ENCODE measurements at places on chromosomes 12 and 14.

DNA sequence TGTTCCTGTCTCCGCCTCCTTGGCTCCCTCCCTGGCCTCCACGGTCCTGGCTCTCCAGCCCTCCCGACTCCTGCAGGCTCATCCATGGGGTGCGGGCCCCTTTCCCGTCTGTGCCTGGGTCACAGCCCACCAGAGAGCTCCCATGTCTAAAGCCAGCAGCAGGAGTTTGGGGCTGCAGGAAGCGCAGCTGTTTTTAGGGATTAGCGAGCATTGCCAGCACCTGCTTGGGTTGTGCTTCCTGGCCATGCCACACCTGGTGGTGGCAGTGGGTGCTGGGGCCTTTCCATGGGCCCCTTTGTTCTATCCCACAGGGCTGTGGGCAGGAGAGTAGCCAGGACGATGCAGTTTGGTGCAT is 64.7 kb downstream of the KIF26A start:
- no peak for DNase-seq

GRCh38 chr12:64171715-64172114 is 50.4 kb downstream of the KICS2 start:
- no peak for DNase-seq

DNA sequence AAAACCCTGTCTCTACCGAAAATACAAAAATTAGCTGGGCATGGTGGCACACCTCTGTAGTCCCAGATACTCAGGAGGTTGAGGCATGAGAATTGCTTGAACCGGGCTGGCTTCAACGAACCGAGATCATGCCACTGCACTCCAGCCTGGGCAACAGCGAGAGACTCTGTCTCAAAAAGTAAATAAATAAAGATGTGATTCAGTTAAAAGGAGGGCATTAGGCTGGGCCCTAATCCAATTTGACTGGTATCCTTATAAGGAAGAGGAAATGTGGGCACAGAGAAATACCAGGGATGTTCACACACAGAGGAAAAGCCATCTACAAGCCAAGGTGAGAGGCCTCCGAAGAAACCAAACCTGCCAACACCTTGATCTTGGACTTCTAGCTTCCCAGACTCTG is 10.1 kb upstream of the DCAF4 start:
- no peak for DNase-seq

GRCh38 chr12:102051431-102051965 is 10.3 kb downstream of the WASHC3 start:
- DNase-seq, result peak; percentile 6

DNA sequence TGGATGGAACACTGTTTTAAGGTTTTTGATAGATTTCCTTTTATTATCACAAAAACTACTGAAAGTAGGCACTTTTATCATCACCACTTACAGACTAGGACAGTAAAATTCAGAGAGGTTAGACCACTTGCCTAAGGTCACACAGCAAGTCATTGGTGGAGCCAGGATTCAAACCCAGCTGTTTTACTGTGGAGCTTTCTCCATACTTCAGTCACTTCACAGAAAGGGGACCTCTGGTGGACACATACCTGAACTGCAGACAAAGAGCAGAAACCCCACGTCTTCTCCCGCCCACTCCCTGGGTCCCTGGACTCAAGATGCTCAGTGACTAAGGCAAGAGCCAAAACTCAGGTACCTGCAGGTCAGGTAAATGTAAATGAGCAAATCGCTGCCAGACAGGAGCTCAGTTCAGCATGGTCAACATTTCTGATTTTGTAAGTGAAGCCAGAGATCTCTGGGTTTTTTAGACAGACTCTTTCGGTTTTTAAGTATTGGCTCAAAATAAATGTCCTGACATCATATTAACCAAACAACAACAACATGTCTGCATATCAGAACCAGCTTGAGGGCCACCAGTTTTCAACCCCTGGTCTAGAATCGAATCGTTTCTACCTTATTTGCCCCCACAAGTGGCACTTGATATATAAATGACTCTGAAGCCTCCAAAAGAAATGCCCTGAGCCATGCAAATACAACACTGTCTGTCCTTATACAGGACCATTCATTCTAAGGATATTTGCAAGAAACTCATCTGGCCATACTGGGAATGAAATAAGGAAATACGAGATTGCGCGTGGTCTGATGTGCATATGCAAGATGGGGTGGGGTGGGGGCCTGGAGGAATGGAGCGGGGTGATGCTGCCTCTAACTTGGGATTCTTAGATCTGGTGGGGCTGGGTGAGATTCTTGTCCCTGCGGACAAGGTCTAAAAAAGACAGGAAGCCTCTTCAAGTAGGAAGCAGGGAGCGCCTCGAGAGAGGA is 110.9 kb downstream of the KSR2 start:
- no peak for DNase-seq

DNA sequence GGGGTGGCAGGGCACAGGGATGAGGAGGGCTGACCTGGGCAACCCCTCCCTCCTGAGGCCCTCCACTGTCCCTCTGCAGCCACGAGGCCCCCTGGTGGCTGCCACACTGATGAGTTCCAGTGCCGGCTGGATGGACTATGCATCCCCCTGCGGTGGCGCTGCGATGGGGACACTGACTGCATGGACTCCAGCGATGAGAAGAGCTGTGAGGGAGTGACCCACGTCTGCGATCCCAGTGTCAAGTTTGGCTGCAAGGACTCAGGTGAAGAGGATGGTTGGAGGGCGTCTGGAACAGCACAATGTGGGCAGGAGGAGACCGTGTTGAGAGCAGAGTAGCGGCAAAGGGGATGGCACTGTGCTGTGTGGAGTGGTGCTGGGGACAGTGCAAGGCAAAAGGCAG is 25.7 kb upstream of the LRP1-AS start:
- no peak for DNase-seq

DNA sequence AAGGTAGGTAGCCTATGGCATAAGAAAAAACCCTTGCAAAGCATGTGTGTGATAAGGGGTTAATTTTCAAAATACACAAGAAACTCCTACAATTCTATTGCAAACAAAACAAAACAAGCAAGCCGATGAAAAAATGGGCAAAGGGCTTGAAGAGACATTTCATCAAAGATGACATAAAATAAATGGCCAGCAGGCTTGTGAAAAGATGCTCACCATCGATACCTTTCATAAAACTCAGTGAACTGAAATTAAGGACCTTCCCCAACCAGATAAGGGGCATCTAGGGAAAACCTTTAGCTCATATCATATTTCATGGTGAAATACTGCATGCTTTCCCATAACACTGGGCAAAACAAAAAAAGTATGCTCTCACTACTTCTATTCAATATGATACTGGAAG is 131.2 kb downstream of the PPM1H start:
- DNase-seq, result no peak

DNA sequence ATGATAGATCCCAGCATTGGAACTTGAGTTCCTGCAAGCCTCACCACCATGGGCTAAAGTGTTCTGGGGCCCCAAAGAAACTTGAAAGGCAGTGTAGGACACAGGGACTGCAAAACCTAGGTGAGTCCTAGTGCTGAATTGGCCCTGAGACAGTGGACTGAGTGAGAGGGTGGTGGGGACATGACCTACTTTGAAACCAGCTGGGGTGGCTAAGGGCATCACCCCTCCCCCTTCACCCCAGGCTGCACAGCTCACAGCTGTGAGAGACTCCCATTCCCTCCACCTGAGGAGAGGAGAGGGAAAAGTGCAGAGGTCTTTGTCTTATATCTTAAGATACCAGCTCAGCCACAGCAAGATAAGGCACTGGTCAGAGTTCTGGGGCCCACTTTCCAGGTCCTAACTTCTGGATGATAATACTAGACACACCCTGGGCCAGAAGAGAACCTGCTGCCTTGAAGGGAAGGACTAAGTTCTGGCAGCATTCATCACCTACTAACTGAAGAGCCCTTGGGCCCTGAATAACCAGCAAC is 62.5 kb downstream of the MAPKAPK5 start:
- DNase-seq, result no peak

DNA sequence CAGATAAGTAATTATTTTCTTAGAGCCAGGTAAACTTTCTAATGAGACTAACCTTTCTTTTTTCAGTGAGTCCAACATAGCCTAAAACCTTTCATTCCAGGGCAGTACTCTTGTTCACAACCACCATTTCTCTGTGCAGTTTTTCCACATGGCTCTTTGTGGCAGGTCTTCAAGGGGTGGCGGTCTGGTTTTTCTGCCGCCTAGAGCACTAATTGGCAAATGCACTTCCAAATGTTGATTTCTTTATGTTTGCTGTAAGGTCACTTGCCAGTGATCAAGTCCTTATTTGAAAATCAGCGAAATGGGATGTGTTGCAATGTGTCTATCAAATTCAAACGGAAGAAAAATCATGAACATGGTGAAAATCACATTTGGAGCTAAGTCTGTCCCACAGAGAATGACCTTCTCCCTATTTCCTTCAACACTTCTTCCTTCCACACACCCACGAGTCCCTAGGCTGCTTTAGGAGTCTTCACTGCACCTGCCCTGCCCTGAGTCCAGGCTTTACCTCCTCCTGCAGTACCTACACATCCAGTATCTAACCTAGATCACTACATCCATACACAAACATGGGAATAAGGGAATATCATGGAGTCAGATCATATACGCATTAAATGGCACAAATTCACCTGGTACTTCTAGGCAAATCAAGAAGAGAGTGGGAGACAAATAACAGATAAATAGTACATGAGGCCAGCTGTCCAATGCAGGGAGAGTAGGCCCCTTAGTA is 1.9 kb downstream of the SRGAP1 start:
- DNase-seq, result no peak

- no peak for DNase-seq
Observed at GRCh38 chr14:24574206-24574774, 1.8 kb downstream of the CTSG start.

DNA sequence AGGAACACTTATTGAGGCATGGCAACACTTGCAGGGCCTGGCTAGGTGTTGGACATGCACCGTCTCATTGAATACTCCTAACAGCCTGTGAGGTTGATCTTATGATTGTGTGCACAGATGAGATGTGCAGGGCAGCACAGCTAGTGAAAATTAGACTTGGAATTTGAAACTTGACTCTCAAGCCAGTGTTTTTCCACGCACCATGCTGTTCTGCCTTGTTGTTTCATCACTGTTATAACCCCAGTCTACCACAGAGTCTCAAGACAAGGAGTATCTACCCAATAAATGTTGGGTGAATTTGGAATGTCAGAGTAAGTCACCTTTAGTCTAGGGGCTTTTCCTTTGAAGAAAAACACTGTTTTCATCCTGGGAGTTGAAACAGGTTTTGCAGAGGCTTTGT is 55.8 kb upstream of the LRIG3 start:
- DNase-seq, result no peak

GRCh38 chr12:106714926-106715325 is 59.6 kb upstream of the RIC8B start:
- DNase-seq, result no peak

DNA sequence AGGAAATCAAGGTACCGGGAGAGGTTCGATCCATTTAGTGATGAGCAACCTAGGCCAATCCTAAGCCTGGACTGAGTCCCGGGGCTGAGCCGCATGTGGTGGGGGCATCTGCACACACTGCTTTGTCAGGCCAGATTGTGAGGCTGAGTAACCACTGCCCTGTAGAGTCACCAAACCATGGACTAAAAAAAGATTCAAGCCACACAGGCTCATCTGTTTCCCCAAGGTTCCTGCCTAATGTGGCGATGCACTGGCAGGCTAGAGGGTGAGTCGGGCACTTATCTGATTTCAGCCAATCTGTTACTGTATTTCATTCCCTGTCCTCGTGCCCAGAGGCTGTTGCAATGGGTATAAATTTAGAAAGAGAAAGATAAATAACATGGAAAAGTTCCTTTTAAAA is 140.8 kb downstream of the TTC7B start:
- DNase-seq, result no peak

DNA sequence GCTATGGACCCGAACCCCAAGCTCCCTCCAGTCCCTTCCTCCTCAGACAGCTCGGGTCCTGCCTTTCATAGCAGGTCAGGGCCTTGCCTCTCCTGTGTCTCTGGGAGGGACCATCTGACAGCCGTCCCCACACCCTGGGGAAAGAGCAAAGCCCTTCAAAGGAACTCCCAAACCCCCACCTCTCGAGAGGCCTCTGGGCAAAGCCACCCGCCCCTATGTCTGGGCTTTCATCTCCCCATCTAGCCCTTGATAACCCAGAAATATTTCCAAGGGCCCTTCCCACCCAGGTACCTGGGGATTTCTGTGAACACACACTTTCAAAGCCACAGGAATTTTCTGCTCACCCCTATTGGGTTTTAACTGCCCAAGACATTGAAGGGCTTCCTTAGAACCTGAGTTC is 32.1 kb downstream of the SNRNP35 start:
- no peak for DNase-seq

- no peak for DNase-seq
Observed at GRCh38 chr12:124327362-124328043, 32.6 kb downstream of the RFLNA start.

DNA sequence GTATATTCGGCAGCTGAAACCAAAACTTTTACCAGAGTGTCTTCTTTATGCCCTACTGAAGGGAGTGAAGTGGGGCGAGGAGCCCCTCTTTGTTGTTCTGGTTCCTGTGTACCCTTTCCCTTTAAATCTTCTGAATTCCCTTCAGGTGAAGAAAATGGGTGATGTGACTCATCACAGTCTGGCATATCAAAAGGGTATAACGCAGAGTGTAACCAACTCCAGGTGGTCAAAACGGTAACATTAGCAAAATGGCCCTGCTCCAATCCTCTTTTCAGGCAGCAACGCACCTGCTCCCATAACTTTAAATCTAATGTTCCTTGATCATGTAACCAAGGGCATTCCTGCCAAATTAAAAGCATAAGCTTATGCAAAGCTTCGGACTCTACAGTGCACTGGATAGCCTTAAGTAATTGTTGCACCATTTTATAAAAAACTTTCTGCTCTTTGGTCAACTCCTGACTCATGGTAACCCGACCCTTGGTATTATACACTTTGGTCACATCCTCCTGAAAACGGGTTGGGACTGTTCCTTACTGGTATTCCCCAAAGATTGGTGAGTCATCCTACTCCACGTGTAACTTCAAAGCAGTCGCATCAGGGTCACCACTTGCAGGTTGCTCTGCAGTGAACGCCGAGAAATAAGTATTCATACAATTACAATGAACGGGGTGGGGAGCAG is 83.1 kb downstream of the KCNMB4 start:
- DNase-seq, result no peak

DNA sequence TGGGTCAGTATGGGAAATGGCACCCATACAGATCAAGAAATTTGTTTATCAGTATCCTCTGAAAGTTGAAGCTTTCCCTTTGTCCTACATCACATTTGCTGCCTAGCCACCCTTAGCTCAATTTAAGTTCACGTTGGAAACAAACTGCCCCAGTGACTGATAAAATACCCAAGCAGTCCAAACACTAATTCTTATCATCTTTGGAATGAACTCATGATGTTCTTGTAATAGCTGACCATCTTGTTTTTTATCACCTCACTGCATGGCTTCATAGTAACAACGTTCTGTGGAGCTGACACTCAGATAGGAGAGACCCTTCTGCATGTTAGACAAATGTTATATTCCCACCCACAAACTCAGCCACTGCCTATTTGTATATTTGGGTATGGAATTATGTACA is 93.4 kb downstream of the GPR135 start:
- DNase-seq, result no peak

GRCh38 chr14:56592746-56593544 is 13.3 kb downstream of the TMEM260 start:
- no peak for DNase-seq

DNA sequence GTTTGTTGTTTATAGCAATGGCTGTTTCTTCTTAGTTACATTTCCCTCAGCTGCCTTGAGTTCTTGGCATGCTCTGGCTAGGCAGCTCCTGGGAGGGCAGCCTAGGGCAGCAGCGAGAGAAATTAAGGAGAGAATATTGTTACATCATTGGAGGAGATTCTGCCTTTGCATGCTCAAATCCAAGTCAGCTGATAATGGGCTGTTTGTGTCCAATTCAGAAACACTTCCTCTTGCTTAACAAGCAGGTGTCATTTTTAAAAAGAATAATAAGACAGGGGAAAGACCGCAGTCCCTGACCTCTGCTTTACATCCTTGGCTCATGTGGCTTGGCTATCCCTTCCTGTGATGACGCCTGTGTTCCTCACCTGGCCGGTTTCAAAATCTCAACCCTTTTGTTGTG is 76.9 kb downstream of the ESR2 start:
- DNase-seq, result no peak

All from right lung (tissue), 10 donors.